ENCODE measurements at places on chromosomes 7 and 10.

DNA sequence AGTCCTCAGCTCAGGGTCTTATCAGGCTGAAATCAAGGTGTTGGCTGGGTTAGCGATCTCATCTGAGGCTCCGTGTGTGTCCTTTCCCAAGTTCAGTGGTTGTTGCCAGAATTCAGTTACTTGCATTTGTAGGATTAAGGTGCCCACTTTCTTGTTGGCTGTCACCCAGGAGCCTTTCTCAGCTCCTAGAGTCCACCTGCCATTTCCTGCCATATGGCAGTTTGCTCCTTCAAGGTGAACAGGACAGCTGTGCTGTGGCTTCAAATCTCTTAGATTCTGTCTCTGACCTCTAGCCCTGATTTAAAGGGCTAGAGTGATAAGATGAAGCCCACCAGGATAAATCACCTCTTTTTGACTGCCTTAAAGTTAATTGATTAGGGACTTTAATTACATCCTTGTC lies 1.0 kb upstream of the HIF1AN start:
- no peaks in the 10 kb centered on the region for H3K36me3 ChIP-seq
- H3K27me3 ChIP-seq = peaks cover 2% of the 10 kb centered on the region
- no peak overlapping the region for H3K27ac ChIP-seq
- no peak overlapping the region for H3K4me3 ChIP-seq

DNA sequence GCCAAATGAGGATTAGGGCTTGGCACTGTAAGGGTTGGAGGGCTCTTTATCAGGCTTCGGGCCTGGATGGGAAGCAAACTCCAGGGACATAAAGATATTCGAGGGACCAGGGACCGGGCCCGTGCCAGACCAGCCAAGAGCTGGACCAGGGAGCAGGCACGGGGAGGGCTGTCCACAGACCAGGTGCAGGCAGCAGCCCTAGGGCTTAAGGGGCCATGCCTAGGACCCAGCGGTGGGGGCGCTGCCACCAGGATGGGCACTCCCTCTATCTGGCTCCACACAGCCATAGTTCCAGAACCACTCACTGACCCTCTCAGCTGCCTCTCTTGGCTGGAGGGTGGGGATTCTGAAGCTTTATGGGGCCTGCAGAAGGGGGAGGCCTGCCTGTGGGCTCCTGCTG lies 32.9 kb downstream of the FAM241B start:
- no peak for DNase-seq
- no peak overlapping the region for H3K27ac ChIP-seq
- no peaks in the 10 kb centered on the region for H3K36me3 ChIP-seq
- H3K4me3 ChIP-seq = no peak overlapping the region
- no peaks in the 10 kb centered on the region for H3K27me3 ChIP-seq
- H3K4me1 ChIP-seq = no peaks in the 10 kb centered on the region

GRCh38 chr10:89526358-89526757 lies 9.0 kb downstream of the SLC16A12 start:
- DNase-seq = no peak
- H3K27ac ChIP-seq = no peak overlapping the region
- H3K4me1 ChIP-seq = no peaks in the 10 kb centered on the region
- H3K4me3 ChIP-seq = no peak overlapping the region
- no peaks in the 10 kb centered on the region for H3K36me3 ChIP-seq

DNA sequence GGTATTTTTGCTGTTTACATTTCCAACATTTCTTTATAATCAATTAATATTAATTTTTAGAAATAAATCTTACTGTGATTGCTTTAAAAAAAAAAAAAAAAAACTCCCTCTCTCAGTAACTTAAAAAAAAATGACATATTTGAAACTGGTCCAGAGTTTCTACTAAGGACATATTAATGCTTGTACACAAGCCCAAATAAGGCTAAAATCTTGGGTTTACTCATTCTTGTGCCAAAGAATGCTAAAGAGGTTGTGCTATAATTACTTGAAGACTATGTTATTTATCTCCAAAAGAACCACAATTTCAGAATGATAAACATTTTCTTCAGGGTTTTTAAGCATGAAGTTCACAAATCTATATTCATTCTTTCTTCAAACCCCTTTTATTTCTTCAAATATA lies 39.4 kb upstream of the PHF14 start:
- no peaks in the 10 kb centered on the region for H3K27me3 ChIP-seq
- no peak overlapping the region for H3K4me3 ChIP-seq
- no peak overlapping the region for H3K27ac ChIP-seq
- no peak for DNase-seq

DNA sequence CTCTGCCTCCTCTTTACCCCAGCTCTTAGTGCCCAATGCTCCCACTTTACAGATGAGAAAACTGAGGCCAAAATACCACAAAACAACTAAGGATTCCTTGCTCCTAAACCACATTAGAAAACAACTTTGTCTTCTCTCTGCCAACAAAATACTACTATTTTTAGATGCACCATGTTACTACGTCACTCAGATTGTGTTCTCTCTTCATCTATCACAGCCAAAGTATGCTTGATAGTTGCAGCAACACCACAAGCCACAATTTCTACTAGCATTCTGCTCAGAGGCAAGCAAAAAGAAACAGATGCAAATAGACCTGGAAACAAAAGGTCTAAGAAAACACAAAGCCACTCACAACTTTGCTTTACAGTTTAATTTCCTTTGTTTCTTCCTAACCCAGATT lies 3.3 kb upstream of the PDE1C start:
- no peaks in the 10 kb centered on the region for H3K36me3 ChIP-seq
- no peak for DNase-seq
- no peak overlapping the region for H3K4me3 ChIP-seq
- peaks cover 27% of the 10 kb centered on the region for H3K27me3 ChIP-seq
- no peaks in the 10 kb centered on the region for H3K4me1 ChIP-seq

GRCh38 chr7:69763513-69763912 lies 165.2 kb downstream of the AUTS2 start:
- H3K4me3 ChIP-seq = no peak overlapping the region
- no peak for DNase-seq
- H3K27me3 ChIP-seq = no peaks in the 10 kb centered on the region
- no peak overlapping the region for H3K27ac ChIP-seq
- no peaks in the 10 kb centered on the region for H3K36me3 ChIP-seq

DNA sequence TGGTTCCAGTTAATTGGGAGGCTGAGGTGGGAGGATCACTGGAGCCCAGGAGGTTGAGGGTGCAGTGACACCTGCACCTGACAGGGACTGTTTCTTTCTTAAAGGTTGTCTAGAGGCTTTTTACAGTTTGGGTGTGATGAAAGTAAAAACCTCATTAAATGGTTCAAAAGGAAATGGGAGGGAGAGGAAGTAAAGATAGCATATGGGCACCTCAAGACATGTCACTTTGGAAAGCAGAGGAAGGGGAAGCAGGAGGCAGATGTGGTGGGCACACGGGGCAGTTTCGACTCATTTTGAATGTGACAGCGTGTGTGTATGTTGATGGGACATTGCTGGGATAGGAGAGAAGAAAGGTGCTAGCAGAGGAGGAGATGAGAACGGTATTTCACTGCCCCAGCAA lies 203.1 kb downstream of the MLLT10 start:
- no peak overlapping the region for H3K27ac ChIP-seq
- no peak for DNase-seq
- H3K4me3 ChIP-seq = no peak overlapping the region
- no peaks in the 10 kb centered on the region for H3K27me3 ChIP-seq
- H3K36me3 ChIP-seq = peaks cover 5% of the 10 kb centered on the region

- H3K27me3 ChIP-seq = no peaks in the 10 kb centered on the region
- H3K36me3 ChIP-seq = no peaks in the 10 kb centered on the region
- no peak for DNase-seq
- H3K27ac ChIP-seq = no peak overlapping the region
- H3K4me1 ChIP-seq = peaks cover 7% of the 10 kb centered on the region
Measured at GRCh38 chr7:44127161-44127560, 3.8 kb upstream of the POLD2 start.

DNA sequence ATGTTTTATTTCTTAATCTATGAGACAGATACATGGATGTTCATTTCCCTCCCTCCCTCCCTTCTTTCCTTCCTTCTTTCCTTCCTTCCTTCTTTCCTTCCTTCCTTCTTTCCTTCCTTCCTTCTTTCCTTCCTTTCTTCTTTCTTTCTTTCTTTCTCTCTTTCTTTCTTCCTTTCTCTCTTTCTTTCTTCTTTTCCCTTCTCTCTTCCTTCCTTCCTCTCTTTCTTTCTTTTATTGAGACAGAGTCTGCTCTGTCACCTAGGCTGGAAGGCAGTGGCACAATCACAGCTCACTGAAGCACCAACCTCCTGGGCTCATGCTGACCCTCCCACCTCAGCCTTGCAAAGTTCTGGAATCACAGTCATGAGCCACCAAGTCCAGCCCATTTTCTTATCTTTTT lies 5.5 kb upstream of the PRRT4 start:
- no peaks in the 10 kb centered on the region for H3K4me1 ChIP-seq
- H3K27me3 ChIP-seq = peaks cover 23% of the 10 kb centered on the region
- no peak overlapping the region for H3K4me3 ChIP-seq
- no peak overlapping the region for H3K27ac ChIP-seq
- no peak for DNase-seq

GRCh38 chr10:132335189-132336063 lies 3.4 kb downstream of the LRRC27 start:
- DNase-seq = peak; percentile 15
- H3K4me1 ChIP-seq = no peaks in the 10 kb centered on the region
- H3K4me3 ChIP-seq = no peak overlapping the region
- no peaks in the 10 kb centered on the region for H3K27me3 ChIP-seq
- H3K27ac ChIP-seq = no peak overlapping the region

DNA sequence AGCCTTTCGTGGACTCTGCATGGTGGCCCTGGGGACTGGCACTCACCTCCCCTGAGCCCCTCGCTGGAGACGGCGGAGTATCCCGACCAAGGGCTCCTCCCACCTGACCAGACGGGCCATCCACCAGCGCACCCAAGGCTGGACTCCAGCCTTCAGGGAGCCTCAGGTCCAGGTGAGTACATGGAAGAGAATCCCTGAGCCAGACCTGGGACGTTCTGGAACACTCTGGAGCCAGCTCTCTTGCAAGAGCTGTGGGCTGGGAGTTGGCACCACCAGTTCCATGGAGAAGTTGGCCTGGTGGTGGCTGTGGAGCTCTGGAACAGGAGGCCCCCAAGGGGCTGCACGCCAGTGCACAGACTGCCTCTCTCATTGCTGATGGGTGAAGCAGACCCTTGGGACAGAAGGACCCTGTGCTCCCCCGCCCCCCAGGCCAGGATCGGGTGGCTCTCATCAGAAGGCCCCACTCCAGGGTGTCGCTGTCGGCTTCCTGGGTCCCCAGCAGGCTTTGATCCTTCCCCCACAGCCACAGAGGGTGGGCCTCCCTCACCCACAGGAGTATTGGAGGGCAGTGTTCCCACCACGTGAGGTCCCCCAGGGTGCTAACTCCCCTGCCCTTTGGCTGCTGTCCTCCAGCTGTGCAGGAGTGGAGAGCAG lies 189.9 kb downstream of the EBF3 start:
- no peak overlapping the region for H3K4me3 ChIP-seq
- H3K4me1 ChIP-seq = no peaks in the 10 kb centered on the region
- no peak for DNase-seq
- H3K27me3 ChIP-seq = no peaks in the 10 kb centered on the region
- no peak overlapping the region for H3K27ac ChIP-seq

DNA sequence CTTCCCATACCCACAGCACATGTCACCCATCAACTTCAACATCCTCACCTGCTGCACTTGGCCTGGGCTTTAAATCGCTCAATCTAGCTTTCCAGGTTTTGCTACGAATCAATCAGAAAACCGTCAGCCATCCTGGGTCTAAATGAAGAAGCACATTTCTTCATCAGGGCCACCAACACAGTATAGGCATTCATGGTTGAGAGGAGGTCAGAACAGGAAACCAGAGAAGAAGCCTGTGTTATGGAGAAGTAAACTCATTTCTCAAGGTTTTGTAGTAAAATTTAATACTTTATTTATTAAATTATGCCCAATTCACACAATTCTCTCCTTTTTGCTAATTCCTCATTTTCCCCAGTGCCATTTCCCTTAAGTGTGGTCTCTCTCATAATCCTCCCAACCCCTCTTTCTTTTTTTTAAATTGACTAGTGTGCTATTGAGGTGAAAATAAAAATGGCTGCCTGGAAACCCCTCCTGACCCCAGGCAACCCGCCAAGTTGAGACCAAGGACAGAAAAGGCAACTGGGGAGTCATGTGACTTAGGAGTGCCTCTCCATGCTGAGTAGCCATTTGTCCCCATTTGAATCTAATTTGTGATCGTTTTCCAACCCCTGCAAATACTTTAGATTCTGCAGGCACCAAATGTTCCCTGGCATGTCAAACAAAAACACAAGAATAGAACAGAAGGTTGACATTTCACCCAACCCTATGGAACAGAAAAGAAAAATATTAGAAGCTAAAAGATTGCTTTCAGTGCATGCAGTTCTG lies 181.1 kb upstream of the NAMPT start:
- H3K36me3 ChIP-seq = no peaks in the 10 kb centered on the region
- H3K4me3 ChIP-seq = no peak overlapping the region

- no peaks in the 10 kb centered on the region for H3K36me3 ChIP-seq
- H3K27ac ChIP-seq = no peak overlapping the region
- H3K4me1 ChIP-seq = no peaks in the 10 kb centered on the region
- no peaks in the 10 kb centered on the region for H3K27me3 ChIP-seq
Measured at GRCh38 chr10:28652703-28653102, 24.6 kb upstream of the BAMBI start.

DNA sequence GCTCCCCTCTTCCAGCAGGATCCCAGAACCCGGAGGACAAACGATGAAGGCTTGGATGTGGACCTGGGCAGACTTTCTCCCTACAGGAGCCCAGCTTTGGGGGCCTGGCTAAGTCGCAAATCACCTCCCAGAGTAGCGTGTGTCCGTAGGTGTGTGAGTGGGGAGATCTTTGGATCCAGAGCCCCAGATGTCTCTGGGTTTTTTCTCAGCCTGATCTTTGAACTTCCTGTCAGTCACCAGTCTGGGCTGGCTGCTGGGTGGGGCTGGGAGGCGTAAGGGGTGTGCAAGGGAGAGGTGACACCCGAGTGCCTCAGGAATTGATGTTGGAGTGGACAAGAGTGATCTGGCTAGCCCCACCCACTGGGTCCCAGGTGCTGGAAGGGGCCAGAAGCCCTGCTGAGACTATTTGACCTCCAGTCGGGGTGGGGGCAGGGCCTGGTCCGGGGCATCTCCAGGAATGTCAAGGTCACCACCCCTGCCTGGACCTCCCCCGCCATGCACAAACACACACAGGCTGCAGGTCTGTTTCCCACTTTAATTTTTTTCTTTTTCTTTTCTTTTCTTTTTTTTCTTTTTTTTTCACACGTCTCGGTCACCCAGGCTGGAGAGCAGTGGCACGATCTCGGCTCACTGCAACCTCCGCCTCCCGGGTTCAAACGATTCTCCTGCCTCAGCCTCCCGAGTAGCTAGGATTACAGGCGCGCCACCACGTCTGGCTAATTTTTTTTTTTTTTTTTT lies at the start of gene MOGAT3:
Gene MOGAT3, minus strand, starts transcription at position 175 of the 738 bp plus-strand sequence. CDS start 182 bp downstream, outside the sequence.
- DNase-seq = no peak
- H3K27me3 ChIP-seq = no peaks in the 10 kb centered on the region
- H3K4me3 ChIP-seq = peak within 1 kb of the TSS; percentile 23
- H3K27ac ChIP-seq = no peak within 1 kb of the TSS

GRCh38 chr10:52353960-52354394 lies 39.9 kb downstream of the DKK1 start:
- no peaks in the 10 kb centered on the region for H3K27me3 ChIP-seq
- peaks cover 2% of the 10 kb centered on the region for H3K4me1 ChIP-seq
- H3K27ac ChIP-seq = no peak overlapping the region
- H3K4me3 ChIP-seq = no peak overlapping the region
- DNase-seq = no peak
- H3K36me3 ChIP-seq = no peaks in the 10 kb centered on the region

GRCh38 chr7:94700926-94701554 lies 45.1 kb upstream of the SGCE start:
- DNase-seq = no peak
- no peak overlapping the region for H3K4me3 ChIP-seq
- no peaks in the 10 kb centered on the region for H3K4me1 ChIP-seq
- no peaks in the 10 kb centered on the region for H3K36me3 ChIP-seq
- H3K27me3 ChIP-seq = no peaks in the 10 kb centered on the region
- H3K27ac ChIP-seq = no peak overlapping the region

- H3K4me1 ChIP-seq = peaks cover 7% of the 10 kb centered on the region
- DNase-seq = peak; percentile 95
- H3K36me3 ChIP-seq = no peaks in the 10 kb centered on the region
- peaks cover 29% of the 10 kb centered on the region for H3K27me3 ChIP-seq
- no peak overlapping the region for H3K27ac ChIP-seq
Measured at GRCh38 chr10:123132576-123133477, 2.9 kb upstream of the HMX3 start.

Data from mesendoderm (in vitro differentiated cells).